ENCODE measurements at places on chromosomes 3 and 15. TPM values are rescaled to one million over a fixed set of nuclear protein-coding genes. Genes with fewer than 3 reads are reported as not detected.

The PP2D1 gene
- total RNA-seq, result not detected

The ANKRD34C gene
- not detected for total RNA-seq

The PARP15 gene
- total RNA-seq, result under 0.01 TPM

The CEP152 gene
- 5.0 TPM for total RNA-seq

The BCHE gene
- total RNA-seq, result 28.6 TPM

The AMT gene
- 3.0 TPM for total RNA-seq

The PPP1R14D gene
- total RNA-seq, result not detected

The RBPMS2 gene
- total RNA-seq, result not detected

The TEX55 gene
- not detected for total RNA-seq

The SMCO1 gene
- not detected for total RNA-seq

The GOLGA6B gene
- not detected for total RNA-seq

The AGBL1 gene
- total RNA-seq, result not detected

The NRROS gene
- 0.52 TPM for total RNA-seq

The NANOGP8 gene
- total RNA-seq, result not detected

The RBP2 gene
- not detected for total RNA-seq
